HT1080 (cell line): ENCODE measurements at places on chromosomes 1 and 21. TPM values are rescaled to one million over a fixed set of nuclear protein-coding genes. Genes with fewer than 3 reads are reported as not detected.

DNA sequence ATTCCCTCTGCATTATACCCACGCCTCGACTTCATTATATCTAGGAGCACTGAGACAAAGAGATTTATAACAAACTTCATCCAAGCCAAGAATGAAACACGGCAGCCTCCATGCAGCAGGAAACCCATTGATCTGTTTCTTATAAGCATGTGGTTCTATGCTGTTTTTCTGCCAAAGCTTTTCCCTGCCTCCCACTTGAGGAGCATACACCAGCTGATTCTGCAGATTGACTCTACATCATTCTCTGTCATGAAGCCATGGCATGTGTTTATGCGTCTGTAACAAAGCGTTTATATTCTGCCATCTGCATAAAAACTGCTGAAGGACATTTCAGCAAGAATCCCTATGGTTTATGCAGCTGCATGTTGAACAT, 102.0 kb downstream of the CYYR1 start:
- DNase-seq, result no peak

- DNase-seq, result peak; percentile 39
These were observed 704.9 kb upstream of the CHRM3 start for GRCh38 chr1:238681451-238681850.

DNA sequence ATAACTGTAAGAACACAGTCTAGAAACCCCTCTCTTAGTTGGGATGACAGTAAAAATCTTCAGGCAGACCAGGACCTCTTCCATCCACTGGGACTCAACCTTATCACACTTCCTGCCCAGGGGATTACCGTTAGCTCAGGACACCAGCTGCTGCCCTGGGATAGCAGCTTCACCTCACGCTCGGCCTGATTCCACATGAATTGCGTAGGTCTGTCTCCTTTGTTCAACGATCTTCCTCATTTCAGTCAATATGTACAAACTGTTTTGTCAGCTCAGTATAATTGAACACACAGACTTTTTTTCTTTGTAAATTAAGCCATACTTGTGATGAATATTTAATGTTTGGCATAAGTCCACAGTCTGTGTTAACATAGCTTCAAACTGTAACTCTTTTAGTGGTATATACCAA, 290.4 kb downstream of the GRIK1 start:
- DNase-seq, result no peak

- DNase-seq, result no peak
These were observed 1067.9 kb downstream of the BRINP3 start for GRCh38 chr1:189409774-189410173.

- no peak for DNase-seq
These were observed 26.4 kb upstream of the LRIG2 start for GRCh38 chr1:113046569-113046968.

- DNase-seq, result no peak
These were observed 33.2 kb upstream of the ENO1 start for GRCh38 chr1:8911416-8912309.

GRCh38 chr1:155909894-155910293, 1.3 kb downstream of the RIT1 start:
- no peak for DNase-seq

DNA sequence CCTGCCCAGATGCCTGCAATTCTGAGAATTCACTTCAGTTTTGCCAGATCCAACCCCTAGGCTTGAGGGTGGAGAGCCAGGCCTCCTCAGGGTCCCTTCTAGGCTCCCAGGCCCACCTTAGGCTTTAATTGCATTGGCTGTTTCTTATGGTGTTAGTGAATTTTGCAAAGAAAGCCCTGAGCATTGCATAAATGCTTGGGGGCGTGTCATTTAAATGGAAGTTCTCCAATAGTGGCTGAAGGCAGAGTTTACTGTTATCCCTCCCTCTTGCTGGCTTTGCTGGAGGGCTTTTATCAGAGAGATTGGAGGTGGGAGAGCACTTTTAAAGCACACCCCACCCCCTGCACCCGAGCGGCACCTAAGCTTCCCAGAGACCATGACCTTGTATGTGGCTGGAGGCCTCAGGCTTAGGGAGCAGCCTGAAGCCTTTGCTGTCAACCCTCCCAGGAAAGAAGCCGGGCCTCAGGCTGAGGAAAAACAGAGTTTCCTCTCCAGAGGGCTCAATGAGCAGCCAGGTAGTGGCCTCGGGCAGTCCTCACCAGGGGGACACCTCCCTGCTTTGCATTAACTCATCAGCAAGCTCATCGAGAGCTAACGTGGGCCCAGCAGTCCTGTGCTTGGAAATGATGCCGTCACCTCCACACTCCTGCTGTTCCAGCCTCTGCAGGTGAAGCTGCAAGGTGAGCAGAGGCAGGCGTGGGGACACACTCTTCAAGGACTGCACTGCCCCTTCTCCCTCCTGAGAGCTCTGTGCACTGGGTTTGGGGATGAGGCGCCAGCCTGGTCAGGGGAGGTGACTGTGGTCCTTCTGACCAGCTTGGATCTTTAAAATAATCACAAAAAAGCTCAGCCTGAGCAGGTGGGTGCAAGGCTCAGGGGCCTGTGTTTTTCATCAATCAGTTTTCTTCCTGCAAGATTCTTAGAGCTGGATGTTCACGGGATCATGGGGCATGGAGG, 58.0 kb downstream of the STUM start:
- no peak for DNase-seq

GRCh38 chr1:96365596-96366390, 355.8 kb upstream of the PTBP2 start:
- DNase-seq, result no peak

GRCh38 chr1:110200666-110201065, 9.4 kb upstream of the KCNC4 start:
- peak; percentile 34 for DNase-seq

GRCh38 chr1:215529571-215529970, 37.5 kb upstream of the KCTD3 start:
- no peak for DNase-seq

DNA sequence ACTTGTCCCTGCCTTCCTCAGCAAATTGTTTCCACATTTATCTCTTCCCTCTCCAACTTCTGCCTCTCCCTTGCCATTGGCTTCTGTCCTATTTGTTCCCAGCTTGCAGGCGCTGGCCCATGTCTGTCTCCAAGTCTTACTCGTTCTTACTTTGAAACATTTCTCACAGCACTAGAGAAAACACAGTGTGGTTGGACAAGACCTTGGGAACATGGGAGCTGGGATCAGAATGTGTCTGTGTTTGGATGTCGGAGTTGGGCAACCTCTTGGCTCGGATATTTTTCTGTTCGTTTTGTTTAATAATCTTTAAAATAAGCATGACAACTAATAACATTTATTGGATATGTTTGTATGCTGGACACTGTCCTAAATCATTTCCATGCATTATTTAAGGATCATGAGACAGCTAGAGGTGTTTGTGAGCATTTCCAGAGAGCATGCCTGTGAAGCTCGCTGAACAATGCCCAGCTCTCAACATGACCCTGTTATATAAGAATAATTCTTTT, 5.9 kb upstream of the BRWD1 start:
- no peak for DNase-seq

DNA sequence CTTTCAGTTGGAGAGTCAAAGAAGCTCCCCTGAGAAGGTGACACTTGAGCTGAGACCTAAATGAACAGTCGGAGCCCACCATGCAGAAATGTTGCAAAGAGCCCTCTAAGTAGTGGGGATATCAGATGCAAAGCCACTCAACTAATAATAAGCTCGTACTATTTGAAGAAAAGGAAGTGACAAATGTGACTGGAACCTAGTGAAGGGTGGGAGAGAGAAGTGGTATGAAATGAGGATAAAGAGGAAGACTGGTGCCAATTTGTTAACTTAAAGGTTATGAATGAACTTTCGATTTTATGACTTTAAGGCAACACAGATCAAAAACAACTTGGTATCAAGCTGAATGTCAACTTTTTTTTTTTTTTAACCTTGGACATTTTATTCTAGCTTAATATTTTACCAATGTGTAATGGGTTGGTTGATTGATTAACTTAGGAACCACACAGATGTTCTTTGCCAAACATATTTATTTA, 14.7 kb downstream of the LYPLAL1 start:
- DNase-seq, result no peak

- no peak for DNase-seq
These were observed 20.2 kb upstream of the ROR1 start for GRCh38 chr1:63753591-63753990.

DNA sequence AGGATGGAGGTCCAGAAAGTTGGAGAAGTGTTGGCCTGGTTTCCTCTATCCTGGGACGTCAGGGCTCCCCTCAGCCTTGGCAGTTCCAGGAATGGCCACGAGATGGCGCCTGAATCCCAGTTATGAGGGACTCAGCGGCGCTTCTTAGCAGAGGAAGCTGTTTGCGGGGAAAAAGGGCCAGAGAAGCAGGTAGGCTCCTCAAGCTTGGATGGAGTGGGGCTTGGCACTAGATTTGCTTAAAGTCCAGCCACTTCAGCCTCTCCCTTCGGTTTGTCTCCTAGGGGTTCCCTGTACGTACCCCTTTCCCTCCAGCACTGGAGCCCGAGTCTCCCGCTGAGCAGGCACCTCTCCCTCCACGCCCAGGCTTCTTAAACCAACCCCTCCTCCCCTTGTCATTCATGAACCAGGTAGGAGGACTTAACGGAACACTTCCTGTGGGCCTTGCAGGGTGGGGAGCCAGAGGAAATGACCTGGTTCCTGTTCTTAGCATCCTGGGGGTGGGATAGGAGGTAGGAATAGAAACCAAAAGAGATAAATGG, 32.0 kb upstream of the TENT5B start:
- peak; percentile 75 for DNase-seq

DNA sequence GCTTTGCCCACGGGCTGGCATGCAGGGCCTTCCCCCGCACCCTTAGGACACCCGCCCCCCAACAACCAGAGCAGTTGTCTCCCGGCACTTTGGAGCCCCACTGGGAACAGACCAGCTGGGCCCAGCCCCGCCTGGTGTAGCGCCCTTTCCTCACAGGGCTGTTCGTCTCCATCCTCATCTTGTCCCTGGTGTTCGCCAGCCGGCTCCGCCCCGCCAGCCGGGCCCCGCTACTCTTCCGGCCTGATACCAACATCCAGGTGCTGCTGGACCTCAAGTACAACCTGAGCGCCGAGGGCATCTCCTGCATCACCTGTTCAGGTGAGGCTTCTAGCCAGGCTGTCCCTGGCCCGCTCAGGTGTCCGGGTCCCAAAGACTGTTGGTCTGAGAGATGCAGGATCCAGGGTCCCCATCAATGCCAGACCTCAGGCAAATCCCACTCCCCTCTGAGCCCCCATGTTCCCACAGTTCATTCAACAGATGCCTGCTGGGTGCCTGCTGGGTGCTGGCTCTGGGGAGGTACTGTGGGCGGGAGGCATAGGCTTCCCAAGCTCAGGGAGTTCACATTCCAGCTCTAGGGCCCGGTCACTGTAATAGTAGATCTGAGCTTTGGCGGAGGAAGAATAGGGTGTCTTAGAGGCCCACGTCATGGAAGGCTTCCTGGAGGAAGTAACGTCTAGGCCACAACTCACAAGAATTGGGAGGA, 41.7 kb downstream of the DISP3 start:
- no peak for DNase-seq

GRCh38 chr1:30318864-30319718, 404.3 kb downstream of the MATN1 start:
- DNase-seq, result no peak

DNA sequence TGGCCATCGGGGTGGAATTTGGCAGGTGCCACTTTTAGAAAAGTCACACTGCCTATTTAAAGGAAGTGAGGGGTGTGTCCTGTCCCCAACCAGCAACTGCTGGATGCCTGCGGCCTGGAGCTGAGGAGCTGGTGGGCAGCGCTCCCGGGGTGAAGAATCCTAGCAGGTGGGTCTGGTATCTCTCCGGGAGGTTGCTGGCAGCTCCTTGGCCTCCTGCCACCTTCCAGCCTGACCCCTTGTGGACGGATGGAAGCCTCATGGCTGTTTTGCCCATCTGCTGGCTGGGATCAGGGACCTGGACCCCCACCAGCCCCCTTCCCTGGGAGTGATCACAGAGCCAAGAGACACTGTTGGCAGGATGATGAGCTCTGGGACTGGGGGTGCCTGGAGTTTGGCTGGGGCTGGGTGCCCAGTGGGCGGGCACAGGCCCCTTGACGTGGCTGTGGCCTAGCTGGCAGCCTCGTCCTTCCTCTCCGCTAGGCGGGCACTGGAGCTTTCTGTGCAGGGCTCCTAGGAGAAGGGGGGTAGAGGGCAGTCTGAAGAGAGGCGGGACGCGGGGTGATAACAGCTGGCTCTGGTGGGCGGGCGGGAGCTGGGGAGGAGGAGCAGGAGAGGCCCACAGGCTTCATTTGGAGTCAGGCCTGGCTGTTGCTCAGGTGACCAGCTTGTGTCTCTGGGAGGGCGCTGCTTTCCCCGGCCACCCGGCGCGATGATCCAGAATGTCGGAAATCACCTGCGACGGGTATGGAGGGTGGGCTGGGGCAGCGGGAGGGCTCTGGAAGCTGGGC, at the start of gene ACOT11:
Gene ACOT11, plus strand, starts transcription at position 628 of the 788 bp plus-strand sequence. Its CDS starts 82 bp downstream, at position 710.
- no peak for DNase-seq

DNA sequence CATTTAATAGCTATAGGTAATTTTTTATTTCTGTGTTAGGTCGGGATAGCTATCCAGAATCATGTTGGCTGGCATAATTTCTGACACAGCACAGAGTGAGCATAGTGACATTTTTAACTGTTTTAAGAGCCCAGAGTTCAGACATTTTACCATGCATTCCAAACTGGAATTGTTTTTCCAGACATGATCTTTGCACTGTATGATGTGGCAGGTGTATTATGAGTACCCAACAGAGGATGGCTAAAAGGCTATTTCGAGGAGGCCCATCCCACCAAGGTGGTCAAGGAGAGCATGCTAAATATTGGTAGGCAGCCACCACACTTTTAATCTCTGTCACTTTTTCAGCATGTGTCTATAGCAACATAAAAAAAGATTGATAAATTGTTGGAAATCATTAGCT, 137.3 kb upstream of the ST6GALNAC5 start:
- no peak for DNase-seq

DNA sequence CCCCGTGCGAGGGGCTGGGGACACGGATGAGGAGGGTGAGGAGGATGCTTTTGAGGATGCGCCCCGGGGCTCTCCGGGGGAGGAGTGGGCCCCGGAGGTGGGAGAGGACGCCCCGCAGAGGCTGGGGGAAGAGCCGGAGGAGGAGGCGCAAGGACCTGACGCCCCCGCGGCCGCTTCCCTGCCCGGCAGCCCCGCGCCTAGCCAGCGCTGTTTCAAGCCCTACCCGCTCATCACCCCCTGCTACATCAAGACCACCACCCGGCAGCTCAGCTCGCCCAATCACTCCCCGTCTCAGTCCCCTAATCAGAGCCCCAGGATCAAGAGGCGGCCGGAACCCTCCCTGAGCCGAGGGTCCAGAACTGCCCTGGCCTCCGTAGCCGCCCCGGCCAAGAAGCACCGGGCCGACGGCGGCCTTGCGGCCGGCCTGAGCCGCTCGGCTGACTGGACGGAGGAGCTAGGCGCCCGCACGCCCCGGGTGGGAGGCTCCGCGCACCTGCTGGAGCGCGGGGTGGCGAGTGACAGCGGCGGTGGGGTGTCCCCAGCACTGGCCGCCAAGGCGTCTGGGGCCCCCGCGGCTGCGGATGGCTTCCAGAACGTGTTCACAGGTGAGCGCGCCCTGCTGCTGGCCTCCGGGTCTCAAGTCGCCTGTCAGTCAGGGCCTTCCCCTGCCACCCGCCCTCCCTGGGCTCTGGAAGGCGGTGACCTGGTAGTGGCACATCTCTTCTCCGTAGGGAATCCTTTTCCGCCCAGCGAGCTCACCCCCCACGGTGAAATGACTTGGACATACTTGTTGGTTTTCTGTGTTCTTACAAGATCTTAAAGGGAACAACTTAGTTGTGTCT, 1.7 kb downstream of the FMN2 start:
- DNase-seq, result no peak

GRCh38 chr1:244100704-244101453, 49.8 kb downstream of the ZBTB18 start:
- no peak for DNase-seq

A3GALT2 gene
- not detected in 2 replicates for total RNA-seq

CHIA gene
- total RNA-seq, result not detected in 2 replicates

TMPRSS15 gene
- total RNA-seq, result 0.07 TPM in 1 of 2 replicates, not detected in the other

CLCA1 gene
- not detected in 2 replicates for total RNA-seq

YBEY gene
- 37.7 and 38.2 TPM in 2 replicates for total RNA-seq

LIPI gene
- total RNA-seq, result not detected in 2 replicates

GJA8 gene
- not detected in 2 replicates for total RNA-seq

RNF115 gene
- total RNA-seq, result 7.5 and 9.3 TPM in 2 replicates
